Foreskin keratinocyte (primary cell): ENCODE measurements at places on chromosomes 2 and 18.

DNA sequence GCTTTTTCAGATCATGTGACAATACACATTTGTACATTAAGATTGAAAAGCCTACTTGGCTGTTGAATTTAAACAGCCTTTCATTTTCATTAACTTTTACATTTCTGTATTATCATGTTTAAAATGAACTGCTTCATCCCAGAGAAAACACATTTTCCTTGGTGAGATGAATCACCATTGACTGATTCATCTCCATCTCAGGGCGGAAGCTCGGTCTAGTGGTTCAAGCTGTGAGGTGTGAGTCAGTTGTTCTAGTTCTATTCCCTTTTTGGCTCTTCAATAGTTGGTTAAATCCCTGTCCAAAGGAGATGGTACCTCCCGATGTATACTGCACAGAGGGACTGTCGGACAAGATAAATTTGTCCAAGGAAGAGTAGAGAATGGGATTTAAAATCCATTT, 189.7 kb downstream of the ADCYAP1 start:
- DNase-seq: no peak

DNA sequence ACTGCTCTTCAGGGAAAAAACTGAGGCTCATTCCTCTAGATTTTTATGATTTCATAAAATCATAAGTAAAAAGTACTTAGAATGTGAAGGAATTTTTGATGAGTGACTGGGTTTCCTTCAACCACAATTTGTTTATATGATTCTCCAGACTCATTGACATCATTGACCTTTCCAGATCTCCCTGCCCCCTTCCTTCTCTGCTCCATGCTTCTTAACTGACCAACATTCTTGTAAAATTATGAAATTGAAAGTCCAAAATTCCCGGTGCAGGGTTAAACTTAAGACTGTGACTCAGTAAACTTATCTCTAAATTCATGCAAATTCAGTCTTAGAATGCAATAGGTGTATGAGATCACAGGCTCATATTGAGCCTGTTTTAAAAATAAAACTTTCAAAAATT, 648.9 kb downstream of the TDRD15 start:
- no peak for DNase-seq

DNA sequence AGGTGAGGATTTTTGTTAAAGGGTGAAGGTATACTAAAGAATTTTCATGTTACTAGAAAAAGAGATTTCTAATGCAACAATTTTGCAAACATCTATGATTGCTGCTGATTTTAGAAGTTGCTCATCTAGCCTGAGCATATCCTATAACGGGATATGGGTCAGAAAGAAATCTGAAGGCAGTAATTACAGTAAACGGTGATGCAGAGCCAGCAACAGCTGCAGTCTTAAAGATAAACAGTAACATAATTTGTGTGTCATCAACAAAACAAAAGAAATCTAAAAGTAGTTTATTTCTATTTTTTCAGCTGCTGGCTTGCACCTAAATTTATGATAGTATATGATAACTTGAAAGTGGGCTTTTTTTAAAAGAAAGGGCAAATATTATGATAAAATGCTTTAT, 215.7 kb downstream of the SLC4A10 start:
- no peak for DNase-seq

GRCh38 chr2:79620679-79621078, 107.8 kb downstream of the CTNNA2 start:
- DNase-seq: no peak

GRCh38 chr2:129133692-129134641, 815.3 kb upstream of the HS6ST1 start:
- DNase-seq: no peak

GRCh38 chr2:239601880-239602279, 201.1 kb upstream of the HDAC4 start:
- DNase-seq: no peak

DNA sequence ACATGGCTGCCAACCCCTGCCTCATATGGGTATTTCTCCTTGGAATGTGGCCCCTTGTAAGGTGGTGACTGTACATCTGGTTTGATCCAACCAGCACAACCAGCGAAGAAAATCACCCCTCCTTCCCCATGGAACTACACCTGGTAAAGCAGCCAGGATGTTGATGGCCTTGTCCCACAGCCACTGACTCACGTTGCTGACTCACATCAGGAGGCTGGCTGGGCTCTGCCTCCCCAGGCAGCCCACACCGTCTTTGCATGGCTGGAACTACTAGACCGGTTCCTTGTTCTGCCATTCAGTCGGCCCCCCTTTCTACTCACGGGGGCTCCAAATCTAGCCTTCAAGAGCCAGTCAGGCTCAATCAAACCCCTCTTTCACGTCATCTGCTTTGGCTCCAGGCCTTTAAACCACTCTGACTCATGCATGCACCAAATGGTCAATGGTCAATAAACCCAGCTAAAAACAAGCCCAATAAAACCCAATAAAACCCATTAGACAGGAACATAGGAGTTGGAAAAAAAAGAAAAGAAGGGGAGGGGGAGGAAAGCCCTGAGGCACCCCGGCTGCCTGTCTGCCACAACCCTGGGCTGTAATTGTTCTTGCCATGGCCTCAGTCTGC, 114.8 kb downstream of the PLB1 start:
- peak; percentile 99 for DNase-seq

- no peak for DNase-seq
These were observed 129.2 kb upstream of the MEIS1 start for GRCh38 chr2:66305718-66306117.

GRCh38 chr2:19207452-19207851, 151.0 kb downstream of the OSR1 start:
- no peak for DNase-seq

GRCh38 chr18:55588870-55589595, 1.0 kb upstream of the TCF4 start:
- peak; percentile 39 for DNase-seq

DNA sequence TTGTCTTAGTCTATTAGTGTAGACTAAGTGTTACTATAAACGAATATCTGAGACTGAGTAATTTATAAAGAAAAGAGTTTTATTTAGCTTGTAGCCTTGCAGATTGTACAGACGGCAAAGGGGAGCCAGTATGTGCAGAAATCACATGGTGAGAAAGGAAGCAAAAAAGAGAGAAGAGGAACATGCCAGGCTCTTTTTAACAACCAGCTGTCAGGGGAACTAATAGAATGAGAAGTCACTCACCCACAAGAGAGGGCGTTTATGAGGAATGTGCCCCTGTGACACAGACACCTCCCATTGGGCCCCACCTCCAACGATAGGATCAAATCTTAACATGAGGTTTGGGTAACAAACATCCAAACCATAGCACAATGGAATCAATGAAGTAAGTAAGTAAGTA, 20.6 kb upstream of the ZNF804A start:
- no peak for DNase-seq

- no peak for DNase-seq
These were observed 104.1 kb downstream of the PAX3 start for GRCh38 chr2:222194669-222195068.
